Fibroblast of skin of abdomen (primary cell): ENCODE measurements at places on chromosomes 3 and 15.

DNA sequence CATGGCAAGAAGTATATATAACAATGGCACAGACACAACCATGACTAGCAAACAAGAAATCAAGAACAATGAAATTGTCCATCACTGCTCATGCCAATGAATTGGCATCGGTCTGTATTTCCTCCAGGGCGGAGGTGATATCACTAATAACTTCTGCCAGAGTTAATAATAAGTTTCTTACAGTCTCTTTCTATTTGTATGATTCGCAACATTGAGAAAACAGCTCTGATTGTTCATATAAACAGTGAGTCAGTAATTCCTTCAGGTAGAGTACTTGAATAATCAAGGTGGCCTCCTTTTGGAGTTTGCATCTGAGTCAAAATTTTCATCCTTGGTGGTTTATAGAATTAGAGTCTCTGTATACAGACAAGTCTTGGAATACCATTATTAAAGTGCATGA, 8.3 kb upstream of the SPICE1 start:
- DNase-seq, result no peak

GRCh38 chr3:23623844-23624243, 181.9 kb upstream of the UBE2E1 start:
- no peak for DNase-seq

DNA sequence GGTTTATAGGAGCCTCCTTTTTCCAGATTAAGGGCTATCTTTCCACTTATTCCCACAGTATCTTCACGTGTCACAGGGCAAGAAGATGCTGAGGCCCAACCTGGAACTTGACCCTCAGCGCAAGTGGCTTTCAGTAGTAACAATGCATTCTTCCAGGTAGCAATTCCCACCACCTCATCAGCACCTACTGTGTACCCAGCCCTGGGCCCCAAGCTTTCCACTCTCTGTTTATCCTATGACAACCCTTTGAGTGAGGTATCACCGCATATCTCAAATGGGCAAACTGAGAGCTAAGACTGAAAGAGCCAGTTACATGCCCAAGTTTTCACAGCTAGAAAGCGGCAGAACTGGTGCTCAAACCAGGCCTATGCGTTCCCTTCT, 88.2 kb downstream of the CPN2 start:
- no peak for DNase-seq

DNA sequence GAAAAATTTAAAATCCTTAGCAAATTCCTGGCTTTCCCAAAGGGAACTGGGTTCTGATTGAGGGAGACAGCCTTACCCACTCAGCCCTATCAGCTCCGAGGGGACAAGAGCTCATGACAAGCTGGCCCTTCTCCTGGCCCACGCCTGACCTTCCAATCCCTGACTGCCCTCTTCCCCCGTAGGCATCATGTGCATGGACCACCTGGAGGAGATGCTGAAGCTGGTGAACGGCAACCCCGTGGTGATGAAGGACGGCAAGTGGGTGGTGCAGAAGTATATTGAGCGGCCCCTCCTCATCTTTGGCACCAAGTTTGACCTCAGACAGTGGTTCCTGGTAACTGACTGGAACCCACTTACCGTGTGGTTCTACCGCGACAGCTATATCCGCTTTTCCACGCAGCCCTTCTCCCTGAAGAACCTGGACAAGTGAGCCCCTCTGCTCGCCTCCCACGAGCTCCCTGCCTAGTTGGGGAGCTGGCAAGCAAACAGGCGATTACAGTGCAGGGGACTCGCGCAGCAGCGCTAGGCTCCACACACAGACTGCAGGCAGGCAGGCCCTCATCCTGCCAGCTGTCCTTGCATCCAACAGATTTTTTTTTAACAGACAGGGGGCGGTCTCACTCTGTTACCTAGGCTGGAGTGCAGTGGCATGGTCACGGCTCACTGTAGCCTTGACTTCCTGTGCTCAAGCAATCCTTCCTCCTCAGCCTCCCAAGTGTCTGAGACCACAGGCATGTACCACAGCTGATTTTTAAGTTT, 16.8 kb downstream of the RPUSD3 start:
- peak; percentile 13 for DNase-seq

DNA sequence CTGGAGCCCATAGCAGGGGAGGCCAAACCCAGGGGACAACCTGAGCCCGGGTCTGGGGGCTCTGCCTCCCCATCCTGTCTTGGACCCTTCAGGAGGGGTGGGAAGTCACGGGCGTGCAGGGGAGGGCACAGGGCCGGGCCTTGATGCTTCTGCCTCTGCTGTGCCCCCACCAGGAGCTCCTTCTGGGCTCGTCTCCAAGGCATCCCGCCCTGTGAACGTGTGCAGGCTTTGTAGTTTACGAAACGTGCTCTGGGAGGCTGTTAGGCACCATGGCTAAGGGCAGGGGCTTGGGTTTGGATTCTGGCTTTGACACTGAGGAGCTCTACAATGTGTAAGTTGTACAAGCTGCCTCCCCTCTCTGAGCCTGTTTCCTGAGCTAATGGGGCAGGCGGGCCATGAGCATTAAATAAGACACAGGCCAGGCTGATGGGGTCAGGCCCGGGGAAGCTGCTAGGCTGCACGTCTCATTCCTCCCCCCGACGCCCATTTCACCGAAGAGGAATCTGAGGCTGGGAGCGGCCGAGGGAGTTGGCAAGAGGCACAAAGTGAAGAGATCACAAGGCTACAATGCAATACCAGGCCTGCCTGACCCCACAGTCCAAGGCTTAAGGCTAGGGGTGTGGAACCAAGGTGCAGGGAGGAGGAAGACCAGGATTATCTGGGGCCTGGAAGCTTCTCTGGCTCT, 19.6 kb downstream of the PLXND1 start:
- no peak for DNase-seq

GRCh38 chr3:25863416-25863959, 73.6 kb downstream of the OXSM start:
- DNase-seq, result no peak

- peak; percentile 57 for DNase-seq
Measured at GRCh38 chr3:39000008-39000450, 51.7 kb downstream of the SCN11A start.

DNA sequence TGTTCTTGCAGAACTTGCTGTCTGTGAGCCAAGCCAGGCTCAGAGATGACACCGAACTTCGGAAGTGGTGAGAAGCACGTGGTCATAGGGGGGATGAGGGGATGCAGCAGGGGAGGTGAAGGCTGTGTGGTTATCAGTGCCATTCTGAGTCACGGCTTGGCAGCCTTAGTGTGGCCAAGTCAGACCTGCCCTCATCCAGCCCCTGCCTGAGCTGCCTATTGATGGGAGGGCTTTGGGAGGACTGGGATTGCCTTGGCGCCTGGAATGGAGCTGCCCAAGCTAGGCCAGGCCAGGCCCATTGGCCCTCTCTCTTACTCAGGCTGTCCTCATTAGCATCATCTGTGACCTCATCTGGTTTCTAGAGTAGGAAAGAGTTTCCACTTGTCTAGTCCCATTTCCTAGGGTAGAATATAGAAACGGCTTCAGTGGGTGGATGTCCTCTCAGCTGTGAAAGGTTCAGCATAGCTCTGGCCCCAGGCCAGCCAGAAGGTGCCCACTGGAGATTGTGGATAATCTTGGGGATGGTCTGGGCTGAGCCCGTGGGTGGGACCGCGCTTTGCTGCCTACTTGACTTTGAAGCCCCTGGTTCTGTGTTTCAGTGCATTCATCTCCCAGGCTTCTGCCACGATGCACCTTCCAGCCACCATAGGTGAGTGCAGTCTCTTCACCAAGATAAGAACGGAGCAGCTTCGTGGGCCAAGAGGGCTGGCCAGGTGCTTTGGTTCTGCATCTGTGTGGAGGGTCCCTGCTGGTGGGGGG, 7.2 kb downstream of the FAH start:
- DNase-seq, result no peak

- no peak for DNase-seq
Measured at GRCh38 chr3:140395134-140396075, 282.5 kb upstream of the TRIM42 start.

DNA sequence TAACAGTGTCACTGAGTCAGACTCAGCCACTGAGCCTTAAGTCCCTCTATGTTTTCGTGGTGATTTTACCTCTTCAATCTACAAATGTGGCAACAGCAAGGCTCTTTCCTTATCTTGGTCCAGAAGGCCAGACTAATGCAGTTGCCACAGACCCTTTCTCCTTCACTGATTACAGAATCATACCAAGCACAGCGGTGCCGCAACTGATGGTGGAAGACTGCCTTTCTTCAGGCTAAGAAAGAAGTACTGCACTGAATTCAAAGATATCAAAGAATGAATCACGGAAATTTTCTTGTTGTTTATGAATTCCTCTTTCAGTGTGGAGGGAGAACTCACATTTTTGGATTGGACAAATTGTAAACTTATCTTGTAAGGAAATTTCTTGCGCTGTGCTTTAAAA, 18.6 kb downstream of the DCP1A start:
- no peak for DNase-seq

DNA sequence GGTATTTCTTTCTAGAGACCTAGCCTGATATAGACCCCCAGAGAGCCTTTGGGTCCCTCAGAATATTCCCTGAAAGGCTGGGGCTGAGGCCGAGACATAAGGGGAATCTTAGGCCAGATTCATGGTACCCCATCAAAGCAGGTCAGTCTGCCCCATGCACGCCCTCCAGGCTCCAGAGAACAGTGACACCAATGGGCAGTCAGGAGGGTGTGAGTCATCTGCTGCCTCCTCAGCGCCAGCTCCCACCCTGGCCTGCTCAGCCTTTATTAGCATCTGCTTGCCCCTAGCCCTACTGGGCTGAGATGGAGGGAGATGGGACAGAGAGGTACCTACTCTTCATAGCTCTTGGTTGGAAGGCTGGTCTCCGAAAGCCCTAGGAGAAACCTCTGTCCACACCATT, 14.3 kb upstream of the CAMKV start:
- DNase-seq, result no peak

DNA sequence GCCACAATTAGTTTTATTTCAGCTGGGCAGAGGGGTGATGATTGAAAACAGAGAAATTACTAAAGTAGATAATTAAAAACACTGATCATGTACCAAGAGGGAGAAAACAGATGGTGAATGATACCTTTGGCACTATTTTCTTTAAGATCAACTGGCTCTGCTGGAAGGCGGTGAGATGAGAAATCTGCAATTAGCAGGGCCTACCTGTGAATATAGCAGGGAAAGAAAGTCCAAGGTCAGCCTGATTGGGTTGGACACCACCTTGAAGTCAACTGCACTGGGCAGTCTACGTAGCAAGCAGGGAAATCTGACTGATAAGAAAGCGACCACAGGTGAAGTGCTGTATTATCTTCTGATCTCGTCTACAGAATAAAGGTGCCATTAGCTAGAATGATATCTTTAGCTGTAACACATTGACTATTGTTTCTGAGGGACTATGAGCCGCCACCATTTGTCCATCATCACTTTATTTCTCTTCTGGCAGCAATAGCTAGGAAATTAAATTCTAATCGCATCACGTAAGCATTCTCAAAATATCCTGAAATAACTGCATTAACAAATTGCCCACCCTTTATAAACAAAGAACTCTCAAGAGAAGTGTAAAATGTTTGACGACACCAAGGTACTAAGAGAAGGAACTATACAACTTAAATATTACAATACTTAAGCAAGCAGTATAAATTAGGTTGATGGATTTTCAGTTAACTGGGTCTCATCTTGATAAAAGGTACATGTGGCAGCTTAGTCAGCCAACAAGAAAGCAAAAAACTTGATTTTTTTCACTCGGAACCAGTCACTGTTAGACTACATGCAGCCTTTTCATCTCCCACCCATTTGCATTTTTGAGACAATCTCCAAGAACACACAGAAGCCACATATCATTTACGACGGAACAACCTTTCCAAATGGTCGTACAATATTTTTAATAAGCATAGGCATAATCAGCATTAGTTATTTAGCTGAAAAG, 1.3 kb downstream of the NEDD4 start:
- peak; percentile 5 for DNase-seq

GRCh38 chr3:99781761-99782160, 35.9 kb upstream of the CMSS1 start:
- peak; percentile 80 for DNase-seq

GRCh38 chr3:71008350-71008935, 575.1 kb downstream of the FOXP1 start:
- DNase-seq, result no peak

DNA sequence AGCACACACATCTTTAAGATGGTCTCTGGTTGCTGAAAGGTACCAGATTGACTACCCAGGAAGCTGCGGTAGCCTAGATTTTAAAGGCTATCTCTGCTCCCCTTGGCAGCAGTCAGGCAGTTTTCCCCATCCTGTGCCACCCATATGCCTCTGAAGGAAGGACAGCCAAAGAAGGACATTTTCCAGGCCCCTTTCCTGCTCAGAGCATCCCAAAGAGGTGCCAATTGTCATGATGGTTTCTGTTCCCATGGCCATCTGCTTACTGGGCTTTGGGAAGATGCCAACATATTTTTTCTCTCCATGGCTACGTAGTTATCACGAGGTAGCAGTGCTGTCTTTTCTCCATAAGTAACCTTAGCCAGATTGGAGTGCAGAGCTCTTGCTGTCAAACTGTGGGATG, 39.7 kb downstream of the UNC13C start:
- DNase-seq, result no peak

DNA sequence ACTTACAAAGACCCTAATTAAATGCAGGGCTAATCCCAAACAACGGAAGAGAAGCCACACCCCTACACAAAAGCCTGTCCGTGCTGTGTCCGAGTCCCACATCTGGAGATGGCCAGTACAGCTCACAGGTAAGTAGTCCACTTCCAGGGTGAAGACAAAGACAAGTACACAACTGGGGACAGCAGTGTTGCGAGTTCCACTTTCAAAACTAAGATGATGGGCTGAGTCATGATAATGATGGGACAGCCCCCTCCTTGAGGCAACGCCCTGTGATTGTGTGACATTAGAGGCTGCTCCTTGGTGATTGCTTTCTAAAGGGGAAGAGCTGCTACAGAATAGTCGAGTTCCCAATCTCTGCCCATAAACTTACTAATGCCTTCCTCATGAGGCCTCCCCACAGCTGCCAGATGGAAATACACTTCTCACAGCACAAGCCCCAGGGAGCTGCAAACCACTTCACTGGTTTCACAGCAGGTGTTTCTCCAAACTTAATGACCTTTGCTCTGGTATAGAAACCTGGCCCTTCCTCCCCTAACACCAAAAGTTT, 27.6 kb downstream of the RFT1 start:
- DNase-seq, result no peak

- DNase-seq, result no peak
Measured at GRCh38 chr15:36925653-36926426, 174.5 kb downstream of the MEIS2 start.

DNA sequence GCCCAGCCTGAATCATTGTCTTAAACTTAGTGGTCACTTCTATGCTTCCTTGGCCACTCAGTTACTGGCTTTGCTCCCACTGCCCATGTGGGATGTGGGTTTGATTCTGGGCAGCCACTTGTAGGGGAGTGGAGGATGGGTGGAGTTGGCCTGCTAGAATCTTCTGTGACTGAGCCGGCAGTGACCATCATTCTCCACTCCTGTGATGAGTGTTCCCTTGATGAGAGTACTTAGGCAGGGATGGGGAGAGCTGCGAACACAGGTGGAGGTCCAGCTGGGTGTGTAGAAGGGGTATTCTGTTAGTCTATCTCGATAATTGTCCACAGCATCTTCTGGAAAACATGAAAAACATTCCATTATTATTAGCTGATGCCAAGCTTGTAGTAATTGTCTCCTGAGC, 8.0 kb downstream of the TM6SF1 start:
- DNase-seq, result no peak
